ENCODE measurements at places on chromosomes 3 and 15.

DNA sequence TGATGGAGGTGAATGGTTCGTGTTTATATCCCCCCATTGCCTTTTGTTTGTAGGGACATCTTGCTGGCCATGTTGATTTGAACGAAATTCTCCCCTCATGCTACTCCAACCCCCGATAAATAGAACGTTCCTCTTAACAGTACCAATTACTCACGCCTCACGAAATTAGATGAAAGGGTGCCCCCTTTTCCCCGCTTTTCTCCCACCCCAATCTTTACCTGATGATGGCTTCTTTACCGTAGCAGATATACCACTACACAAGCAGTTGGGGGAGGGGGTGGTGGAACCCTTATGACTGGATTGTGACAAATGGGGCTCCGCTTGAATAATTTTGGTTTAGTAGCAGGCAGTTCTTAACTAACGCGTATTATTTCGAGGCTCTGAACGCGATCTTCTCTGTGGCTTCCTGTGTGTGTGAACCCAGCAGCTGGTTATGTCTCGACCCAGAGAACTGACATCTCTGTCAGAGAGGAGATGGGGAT lies 1.1 kb downstream of the PIAS1 start:
- DNase-seq = peak; percentile 66

DNA sequence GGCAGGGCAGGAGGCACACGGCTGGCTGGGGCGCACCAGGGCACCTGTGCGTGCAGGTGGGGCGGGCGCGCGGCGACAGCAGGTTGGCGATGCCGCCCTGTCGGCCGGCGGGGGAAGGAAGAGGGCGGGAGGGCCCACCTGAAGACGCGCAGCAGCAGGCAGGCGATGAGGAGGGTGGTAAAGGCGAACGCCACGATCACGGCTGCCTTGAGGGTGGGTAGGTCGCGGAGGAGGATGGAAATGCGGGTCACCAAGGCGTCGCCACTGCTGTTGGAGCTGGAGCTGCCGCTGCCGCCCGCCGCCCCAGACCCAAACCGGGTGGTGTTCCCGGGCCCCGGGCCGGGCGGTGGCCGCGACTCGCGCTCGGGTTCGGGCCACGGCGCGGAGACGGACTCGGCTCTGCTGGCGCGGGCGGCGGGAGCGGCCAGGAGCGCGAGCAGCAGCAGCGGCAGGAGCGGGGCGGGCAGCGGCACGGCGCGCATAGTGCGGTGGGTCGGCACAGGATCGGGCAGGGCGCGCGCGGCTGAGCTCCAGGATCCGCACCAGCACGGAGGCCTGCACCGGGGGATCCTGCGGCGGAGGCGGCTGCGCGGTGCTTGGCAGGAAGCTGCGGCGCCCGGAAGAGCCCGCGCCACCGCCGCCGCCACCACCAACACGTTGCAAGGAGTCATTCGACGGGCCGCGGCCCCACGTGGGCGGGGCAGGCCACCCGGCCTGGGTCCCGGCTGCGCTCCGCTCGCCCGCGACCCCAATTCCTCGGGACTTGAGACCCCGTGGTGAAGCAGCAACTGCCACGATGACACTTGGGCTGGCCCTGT lies at the start of gene FAM174B:
Gene FAM174B (minus strand): TSS at position 598 of the 818 bp plus-strand sequence.
- peak; percentile 55 for DNase-seq

- no peak for DNase-seq
Measured at GRCh38 chr3:177569875-177570657, 372.8 kb upstream of the TBL1XR1 start.

DNA sequence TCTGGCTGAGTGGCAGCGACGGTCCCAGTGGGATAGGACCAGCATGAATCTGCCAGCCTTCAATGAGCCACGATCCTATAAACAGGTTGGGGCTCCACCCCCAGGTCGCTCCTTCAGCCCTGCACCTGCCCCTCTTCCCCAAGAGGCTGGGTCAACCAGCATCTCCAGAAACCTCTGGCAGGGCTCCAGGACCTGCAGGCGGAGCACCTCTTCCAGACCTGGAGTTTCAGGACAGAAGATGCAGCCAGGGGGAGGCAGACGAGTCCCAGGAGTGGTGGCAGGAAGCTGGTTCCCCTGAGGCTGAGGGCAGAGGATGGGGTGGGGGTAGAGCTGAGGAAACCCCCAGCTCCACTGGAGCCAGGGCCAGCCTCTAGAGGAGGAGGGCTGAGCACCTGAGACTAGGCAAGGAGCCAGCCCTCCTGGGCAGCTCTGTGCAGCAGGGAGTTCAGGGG lies at the start of gene PLA2G4D:
Gene PLA2G4D (minus strand): TSS at position 51 of the 452 bp plus-strand sequence. CDS start 103 bp downstream, outside the sequence.
- no peak for DNase-seq

- DNase-seq = no peak
Measured at GRCh38 chr3:195836476-195837135, 24.9 kb upstream of the MUC4 start.

DNA sequence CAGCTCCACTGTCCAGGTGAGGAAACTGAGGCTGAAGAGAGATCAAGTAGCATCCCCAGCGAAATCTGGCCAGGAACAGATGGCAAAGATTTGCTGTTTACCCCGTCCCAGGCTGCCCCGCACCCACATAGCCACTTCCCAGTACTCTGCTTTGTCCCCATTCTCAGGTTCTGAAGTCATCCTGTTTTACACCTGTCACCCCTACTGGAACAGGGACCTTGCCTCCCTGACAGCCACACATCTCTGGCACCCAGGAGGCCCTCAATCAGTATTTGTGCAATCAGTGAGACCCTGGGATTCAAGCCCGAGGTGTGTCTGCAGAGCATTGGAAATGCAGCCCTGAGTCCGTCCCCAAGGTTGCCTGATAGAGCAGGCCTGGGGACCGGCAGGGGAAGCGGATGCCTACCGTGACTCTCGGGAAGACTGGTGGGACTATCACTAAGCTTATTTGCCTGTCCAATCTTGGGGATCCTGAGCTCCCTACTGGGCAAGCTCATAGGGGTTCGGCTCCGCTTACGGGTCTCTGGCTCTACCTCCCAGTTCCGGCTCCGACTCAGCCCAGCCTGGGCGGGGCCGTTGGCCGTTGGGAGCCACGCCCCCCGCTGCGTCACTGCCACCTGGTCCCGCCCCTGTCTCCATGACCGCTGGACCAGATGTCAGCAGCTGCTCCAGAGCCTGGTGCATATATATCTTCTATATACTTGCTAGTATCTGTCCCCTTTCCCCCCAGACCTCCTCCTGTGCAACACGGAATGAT lies 17.5 kb upstream of the FANCD2 start:
- DNase-seq = peak; percentile 87

DNA sequence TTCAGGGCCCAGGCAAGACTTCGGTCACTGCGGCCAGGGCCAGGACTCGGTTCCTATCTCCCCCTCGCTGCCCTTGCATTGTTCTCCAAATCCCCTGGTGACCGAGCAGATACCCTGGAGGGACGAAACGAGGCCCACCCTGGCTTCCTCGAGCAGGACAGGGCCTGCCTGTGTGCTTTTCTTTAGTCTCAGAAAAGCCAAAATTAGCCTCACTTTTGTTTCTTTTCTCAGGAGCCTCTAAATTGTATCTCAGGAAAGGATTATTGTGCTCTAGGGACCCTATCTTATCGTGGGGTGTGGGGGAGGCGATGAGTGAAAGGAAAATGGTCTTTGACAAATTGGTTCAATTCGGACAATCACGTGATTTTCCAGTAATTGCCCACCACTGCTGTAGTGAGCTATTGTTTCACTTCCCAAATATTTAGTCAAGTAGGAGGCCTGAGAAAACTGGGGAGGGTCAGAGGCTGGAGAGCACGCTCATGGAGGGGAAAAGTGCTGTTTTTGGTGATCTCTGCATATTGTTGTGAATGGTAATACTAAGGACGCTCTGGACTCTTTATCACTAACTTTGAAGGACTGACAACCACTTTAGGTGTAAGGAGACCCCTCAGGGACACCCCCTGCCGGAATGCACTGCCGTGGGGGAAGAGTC lies 61.6 kb downstream of the TMEM44 start:
- DNase-seq = no peak

- DNase-seq = no peak
Measured at GRCh38 chr3:198051836-198052235, 91.8 kb downstream of the LMLN start.

GRCh38 chr3:139121513-139122220 lies 77.0 kb upstream of the PRR23C start:
- no peak for DNase-seq

DNA sequence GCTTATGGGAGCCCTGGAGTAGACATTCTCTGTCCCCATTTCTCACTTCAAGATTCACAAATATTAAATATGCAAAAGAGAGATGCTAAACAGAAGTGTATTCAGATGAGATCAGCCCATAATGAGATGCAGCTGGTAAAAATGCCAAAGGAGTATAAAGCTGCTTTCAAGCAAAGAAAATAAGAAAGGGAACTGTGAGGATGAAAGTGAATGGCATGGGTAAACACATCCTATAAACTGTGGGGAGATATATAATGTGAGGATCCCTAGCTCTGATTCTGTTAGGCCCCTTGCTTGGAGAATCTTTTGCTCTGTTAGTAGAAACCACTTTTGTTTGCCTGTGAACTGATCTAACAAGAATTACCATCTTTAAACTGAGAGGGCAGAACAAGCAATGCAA lies 396.6 kb downstream of the SOX2 start:
- DNase-seq = no peak

- DNase-seq = no peak
Measured at GRCh38 chr3:156460206-156460611, 94.7 kb downstream of the SSR3 start.

- DNase-seq = no peak
Measured at GRCh38 chr3:194212845-194213331, 76.9 kb downstream of the HES1 start.

DNA sequence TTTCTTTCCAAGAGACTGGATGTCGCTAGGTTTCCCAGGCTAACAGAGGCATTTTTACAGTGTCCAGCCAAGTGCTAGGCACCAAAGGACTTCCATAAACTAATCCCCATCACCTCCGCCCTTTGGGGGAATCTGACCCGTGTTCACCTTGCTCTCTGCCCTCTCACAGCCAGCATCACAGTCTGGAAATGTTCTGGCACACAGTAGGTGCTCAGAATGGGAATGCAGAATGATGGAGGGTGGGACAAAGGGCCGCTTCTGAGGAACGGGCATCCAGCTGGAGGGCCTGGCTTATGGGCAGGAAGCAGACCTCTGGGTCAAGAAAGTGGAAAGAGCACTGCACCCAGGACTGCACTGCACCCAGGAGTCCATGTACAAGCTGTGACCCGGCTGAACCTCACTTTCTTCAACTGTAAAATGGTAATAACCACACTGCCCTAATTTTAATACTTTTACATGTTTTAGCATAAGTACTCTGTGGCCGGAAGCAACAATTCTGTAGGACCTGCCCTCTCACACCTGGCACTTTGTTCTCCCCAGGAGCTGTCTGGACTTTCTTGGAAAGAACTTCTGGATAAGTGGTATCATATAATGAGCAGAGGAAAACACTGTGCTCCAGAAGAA lies 901 bp upstream of the NMB start:
- DNase-seq = no peak

DNA sequence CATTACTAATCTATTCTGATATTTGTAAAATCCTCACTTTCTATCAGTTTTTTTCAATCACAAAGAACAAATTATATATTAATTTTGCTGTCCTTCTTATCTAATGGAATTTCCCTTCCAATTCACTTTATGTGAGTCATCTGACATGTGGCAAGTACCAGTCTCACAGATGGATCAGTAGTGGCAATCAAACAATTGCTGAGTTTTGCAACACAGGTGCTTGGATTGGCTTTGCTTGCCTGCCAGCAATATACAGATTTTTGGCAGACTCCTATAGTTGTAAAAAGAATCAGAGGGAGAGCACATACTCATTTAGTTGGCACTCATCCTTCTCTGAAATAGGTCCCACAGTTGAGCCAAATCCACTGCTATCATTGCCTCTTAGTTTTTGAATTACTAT lies 83.7 kb downstream of the BCHE start:
- DNase-seq = no peak

DNA sequence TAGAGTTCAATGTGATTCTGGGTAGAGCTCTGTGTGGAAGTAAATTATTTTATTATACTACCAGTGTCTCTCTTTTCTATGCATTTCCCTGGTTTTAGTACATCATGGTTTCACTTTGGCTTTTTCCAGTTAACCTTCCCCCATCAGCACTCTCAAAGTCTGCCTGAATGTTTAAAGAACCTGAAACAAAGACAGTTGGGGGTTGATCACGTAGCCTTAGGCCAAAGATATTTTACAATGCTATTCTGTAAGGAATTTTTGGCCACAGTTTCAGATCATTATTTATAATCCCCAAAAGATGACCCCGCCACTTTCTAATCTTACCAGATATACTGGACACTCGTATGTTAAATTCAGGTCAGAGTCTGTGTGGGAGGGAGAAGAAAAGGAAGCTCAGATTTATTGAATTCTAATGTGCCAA lies 156.3 kb upstream of the TMC3 start:
- no peak for DNase-seq

- DNase-seq = no peak
Measured at GRCh38 chr15:40006003-40006402, 33.0 kb downstream of the SRP14 start.

DNA sequence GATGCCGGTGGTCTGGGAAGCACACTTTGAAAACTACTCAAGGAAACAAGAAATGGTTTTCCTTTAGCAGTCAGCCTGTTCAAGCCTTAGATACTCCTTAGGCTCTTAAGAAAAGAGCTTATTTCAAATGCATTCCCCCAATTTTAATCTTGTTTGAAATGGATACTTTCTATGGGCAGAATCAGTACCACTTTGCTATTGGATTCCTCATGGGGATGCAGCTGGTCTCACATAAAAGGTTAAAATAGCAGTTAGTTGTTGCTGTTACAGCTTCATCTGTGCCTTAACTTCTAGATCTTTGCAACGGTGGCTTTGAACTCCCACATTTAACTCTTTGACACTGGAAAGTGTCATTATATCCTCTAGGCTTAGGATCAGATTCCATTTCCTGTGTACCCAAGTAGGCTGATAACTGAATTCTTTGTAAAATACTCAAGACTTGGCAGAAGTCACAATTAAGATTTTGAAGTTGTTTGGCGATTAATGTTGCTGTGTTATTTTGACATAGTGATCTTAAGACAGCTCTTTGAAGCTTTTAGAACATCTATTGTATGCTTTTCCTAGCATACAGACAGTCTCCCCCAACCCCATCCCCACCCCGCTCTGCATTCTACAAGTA lies 2.2 kb downstream of the THBS1 start:
- no peak for DNase-seq

DNA sequence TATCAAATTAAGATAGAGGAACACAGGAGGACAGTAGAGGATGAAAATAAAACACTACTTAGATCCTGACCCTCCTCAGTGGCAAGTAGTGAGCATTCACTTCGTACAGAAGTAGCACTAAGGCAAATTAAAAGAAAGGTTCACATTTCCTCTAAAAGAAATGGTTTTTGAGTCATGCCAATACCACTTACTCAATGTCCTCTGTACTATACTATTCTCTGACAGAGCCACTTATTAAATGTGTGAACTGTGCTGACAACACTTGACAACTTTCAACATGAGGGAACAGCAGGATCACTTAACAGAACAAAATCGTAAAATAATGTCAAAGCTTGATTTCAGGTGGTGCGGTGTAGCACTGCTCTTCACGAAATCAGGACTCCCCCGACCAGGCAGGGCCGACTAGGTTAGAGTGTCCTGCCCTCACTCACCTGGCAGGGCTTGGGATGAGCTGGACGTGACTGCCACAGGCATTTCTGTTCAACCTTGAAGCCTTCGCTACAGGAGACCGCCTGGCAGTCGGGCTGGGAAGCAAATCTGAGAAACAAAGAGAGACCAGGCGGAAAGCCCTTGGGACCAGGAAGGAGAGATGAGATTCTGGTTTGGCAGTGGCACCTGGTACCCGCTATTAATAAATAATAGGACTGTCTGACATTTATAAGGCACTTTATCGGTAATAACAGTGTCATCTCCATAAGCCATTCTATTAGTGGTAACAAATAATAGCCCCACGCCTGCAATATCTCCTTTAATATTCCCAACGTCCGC lies 611 bp upstream of the SLC27A2 start:
- DNase-seq = no peak

GRCh38 chr3:16203031-16203430 lies 28.6 kb downstream of the GALNT15 start:
- no peak for DNase-seq

All from CD4-positive, alpha-beta T cell treated with Interleukin-17A for 4 hours (primary cell).